NCI-H2107 (cell line): ENCODE measurements at places on chromosomes 1 and 21.

DNA sequence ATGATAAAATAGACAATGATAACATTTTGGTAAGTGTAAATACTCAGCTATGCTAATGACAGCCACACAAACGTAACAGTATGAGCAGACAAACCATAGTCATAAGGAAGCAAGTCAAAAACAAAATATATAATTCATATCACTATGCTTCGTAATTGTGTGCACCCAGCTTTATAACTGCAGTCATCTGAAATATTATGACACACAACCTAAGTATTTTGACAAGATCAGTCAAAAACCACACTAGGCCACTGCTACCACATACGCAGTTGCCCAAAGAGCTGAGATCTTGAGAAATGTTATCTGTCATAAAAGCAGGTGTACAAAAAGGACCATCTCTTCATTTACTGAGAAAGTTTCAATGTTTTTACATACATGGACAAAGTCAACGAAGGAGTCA, 26.0 kb downstream of the RNASEL start:
- no peak for DNase-seq

DNA sequence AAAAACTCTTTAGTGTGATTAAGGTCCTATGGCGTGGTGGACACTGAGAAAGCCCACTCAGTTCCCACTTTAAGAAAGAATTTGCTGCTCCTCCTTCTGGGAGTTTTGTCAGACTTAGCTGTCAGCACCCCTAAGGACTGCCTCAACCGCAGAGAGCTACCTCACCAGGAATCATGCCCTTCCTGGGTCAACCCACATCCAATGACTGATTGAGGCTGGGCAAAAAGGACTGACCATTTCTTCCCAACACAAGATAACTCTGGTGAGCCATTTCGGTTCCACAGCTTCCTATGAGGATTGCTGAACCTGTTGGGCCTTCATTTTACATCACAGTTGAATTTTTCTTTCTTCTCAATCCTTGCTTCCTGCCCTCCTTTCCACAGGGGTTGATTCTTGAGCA, 197.9 kb downstream of the NCAM2 start:
- no peak for DNase-seq

- no peak for DNase-seq
Measured at GRCh38 chr1:223109581-223110026, 33.4 kb downstream of the TLR5 start.

DNA sequence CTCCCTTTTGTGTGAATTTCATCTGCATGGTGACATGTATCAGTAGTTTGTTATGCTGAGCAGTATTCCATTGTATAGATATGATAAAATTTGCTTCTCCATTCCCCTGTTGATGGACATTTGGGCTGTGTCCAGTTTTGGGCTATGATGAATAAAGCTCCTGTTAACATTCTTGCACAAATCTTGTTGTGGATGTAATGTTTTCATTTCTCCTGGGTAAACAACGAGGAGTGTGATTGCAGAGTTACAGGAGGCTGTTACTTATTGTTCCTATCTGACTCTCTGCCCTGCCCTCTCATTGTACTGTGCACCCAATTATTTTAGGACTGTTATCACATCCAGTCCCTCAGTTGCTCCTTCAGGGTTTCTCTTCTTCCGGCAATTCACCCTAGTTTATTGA, 24.2 kb downstream of the MAPKAPK2 start:
- no peak for DNase-seq

DNA sequence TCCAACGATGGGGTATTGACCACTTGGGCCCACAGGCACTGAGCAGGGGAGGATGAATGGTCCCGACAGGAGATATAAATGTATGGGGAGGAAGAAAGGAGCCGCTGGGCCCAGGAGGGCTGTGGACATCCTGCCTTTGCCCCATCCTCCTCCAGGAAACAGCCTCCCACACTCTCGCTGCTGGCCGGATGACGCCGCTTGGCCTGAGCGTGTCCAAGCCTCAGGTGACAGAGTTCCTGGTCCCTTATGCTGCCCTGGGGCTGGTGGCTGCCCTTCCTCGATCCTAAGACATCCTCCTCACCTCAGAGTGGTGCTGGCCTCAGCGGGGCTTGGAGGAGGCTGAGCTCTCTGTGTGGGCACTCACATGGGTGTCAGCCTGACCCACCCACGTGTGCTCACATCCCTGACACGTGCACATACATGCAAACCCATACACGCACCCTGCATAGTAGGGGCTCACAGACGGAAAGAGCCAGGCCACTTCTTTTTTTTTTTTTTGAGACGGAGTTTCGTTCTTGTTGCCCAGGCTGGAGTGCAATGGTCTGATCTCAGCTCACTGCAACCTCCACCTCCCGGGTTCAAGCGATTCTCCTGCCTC, 5.9 kb upstream of the SERINC2 start:
- no peak for DNase-seq

DNA sequence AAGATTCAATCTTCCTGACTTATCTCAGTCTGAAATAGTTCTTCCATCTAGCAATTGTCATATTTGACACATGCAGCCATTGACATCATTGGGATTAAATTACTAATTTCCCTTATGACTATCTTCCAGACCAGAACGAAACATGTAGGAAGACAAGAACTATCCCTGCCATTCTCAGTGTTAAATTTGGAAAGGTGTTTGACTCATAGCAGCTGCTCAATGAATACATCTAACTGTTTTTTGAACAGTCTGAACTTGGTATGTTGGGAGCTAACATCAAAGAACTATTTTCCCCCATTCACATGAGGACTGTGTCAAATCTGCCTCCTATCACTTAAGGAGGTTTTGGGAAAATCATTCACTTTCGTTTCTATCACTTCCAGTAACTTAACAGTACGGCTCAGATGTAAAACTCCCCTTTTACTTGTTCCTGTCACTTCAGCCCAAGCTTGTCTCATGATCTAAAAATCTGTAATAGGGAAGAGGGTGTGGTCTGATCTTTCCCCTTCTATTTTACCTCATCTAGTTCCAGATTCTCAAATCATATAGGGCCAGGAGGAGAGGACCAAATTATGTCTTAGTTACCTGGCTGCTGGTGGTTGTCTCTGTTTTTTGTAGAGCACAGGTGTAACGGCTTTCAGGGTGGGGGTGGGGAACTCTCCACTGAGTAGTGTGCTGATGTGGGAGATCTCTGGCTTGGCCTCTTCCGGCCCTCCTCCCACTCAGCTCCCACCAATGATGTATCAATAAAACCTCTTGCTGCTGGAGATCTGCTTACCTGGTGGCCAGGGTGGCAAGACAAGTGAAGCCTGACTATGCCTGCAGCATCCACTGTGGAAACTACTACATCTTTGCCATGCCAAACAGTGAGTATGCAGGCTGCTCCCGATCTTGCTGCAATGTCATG, 26.2 kb upstream of the SLAMF1 start:
- no peak for DNase-seq

DNA sequence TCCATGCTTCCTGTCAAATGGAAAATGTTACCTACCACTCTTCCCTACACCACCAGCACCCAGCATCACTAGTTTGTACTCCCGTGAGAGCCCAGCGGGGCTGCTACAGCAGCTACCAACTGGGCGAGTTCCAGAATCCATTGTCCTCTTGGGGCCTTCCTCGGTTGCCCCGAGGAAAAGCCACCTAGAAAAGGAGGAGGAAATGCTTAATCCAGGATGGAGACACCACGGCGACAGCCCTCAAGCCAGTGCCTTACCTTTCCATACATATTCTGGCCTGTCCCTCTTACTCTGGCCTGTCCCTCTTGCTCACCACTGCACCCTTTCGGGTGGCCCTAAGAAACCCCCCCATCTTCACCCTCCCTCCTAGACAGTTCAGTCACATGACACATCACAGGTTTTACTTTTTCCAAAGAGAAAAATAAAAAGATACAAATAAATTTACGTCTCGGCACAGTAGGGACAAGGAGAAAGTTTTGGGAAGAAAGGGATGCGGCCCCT, 478 bp downstream of the RIT1 start:
- DNase-seq, result no peak

DNA sequence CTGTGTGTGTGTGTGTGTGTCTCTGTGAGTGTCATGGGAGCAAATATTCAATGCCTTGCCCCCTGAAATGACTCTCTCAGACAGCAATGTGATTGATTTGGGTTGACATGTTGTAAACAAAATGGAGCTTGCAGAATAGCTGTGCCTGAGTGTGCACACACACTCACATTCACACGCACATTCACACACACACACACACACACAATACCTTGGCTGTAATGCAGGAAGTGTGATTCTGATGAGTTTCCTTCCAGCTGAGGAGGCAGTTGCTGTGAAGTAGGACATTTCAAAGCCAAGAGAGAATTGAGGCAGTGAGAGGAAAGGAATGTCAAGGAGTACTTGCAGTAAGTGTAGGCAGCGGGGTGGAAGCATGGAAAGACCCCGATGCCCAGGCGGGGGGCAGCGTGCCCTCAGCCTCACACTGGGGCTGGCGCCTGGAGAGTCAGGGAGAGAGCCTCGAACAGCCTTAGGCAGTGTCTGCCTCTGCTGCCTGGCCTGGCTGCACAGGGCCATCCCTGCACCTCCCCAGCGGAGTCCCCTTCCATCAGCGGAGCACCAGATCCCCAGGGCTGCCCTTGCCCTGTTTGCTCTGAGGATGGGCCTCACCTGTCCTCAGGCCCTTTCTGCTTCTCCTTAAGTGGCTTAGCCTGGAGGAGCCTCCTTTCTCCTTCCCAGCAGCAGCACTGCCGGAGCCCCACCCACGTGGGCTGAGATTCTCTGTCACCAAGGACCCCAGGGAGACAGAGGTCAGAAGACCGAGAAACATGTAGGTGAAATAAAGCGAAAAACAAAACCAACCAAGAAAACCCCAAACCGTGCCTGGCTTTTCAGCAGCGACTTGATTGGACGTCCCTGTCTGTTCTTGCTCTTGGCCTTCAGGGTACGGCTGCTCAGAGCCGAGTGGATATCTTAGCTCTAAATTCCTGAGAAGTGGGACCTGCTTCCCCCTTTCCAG, 9.2 kb downstream of the VASH2 start:
- DNase-seq, result no peak

DNA sequence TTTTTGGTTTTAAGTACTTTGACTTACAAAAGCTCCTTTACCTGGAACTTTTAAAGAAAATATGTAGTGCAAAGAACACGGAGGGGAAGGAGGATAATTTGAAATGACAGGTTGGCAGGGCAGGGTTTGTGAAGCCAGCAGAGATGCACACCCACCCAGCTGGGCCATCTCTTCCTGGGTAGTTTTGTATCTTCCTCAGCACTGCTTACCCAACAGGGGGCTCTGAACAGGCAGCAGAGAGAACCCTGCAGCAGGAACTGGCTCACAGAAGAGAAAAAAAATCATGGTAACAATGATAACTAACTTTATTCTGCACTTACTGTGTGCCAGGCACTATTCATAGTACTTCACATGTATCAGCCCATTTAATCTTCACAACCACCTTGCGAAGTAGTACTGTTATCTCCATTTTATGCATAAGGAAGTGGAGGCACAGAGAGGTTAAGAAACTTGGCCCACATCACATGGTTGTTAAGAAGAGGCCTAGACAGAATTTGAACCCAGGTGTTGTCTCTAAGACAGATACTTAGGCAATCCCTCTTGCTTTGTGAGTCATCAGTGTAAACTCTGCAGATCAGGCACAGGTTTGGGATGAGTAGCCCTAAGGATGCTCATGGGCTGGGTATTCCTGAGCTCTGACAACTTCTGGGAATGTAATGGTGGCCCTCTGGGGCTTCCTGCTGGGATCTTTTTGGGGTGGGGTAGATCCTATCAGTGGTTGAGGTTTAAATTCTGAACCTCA, 60.8 kb downstream of the ELK4 start:
- DNase-seq, result no peak

GRCh38 chr1:230711245-230711644, 2.7 kb downstream of the AGT start:
- no peak for DNase-seq
